ENCODE measurements at places on chromosomes 16 and 17. TPM values are rescaled to one million over a fixed set of nuclear protein-coding genes. Genes with fewer than 3 reads are reported as not detected.

OMG gene
- total RNA-seq, result not detected

GRCh38 chr17:2179615-2180295 lies 123.8 kb downstream of the SMG6 start:
- no peaks in the 10 kb centered on the region for H3K4me1 ChIP-seq
- H3K27ac ChIP-seq, result no peak overlapping the region
- no peaks in the 10 kb centered on the region for H3K36me3 ChIP-seq
- no peak for DNase-seq
- H3K4me3 ChIP-seq, result no peak overlapping the region
- H3K27me3 ChIP-seq, result no peaks in the 10 kb centered on the region

DNA sequence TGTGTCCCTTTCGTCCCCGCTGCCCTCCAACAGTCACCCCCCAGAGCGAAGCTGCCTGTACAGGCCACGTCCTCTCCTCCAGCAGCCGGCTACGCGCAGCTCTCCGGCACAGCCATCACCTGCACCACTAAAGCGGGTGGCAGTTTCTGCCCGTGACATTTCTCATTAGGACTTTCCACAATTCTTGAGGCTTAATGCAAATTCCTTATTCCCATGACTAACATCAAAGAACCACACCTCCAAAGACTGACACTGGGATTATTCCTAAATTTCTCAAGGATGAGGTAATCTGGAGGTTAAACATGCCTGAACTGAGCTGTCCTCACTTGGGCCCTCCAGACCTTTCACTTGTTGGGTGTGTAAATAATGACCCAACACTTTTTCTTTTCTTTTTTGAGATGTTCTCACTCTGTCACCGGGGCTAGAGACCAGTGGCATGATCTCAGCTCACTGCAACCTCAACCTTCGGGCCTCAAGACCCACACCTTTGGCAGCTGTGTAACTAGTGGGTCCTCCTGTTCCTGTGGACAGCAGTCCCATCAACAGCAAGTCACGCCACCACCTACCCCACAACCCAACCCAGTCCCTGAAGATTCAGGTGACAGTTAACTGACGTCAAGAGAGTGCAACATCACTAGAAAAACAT lies 11.7 kb downstream of the ANKRD11 start:
- H3K27ac ChIP-seq, result no peak overlapping the region
- DNase-seq, result no peak
- no peak overlapping the region for H3K4me3 ChIP-seq
- peaks cover 82% of the 10 kb centered on the region for H3K4me1 ChIP-seq

- no peaks in the 10 kb centered on the region for H3K36me3 ChIP-seq
- no peak overlapping the region for H3K4me3 ChIP-seq
- no peak overlapping the region for H3K27ac ChIP-seq
- no peaks in the 10 kb centered on the region for H3K4me1 ChIP-seq
Observed at GRCh38 chr17:35373984-35374765, 754 bp upstream of the SLFN11 start.

All from HCT116 (cell line).